ENCODE measurements at places on chromosomes 5 and 9.

- peak; percentile 74 for DNase-seq
Measured at GRCh38 chr5:82396871-82397514, 118.8 kb upstream of the RPS23 start.

DNA sequence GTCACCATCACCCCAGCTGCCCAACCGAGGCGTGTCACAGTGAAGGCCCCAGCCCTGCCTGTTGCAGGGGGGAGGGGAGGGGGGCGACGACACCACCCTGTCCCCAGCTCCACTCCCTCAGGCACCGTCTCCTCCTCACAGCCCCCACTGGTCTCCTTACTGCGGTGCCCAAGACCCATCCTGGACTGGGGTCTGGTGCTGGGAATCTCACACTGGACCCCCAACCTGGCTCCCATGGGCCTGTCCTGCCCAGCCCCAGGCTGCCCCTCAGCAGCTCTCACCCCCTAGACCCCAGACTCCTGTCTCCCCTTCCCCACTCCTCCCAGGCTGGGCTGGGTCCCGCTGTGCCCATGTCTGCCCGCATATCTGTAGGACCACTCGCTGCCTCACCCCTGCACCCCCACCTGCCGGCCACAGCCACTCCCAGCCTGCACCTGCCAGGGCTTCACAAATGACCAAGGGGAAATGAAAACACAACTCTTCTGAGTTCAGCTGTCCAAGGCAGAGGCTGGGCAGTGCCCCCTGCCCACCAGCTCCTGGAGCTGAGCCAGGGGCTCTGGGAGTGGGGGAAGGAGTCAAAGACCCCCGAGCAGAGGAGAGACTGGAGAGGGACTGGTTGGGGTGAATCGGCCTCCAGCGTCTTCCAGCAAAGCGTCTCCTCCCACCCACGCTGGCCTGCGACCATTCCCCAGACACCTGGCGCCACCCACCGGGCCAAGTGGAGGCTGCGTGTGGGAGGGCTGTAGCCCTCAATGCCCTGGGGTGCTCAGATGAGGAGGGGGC lies 32.6 kb upstream of the EGFL7 start:
- peak; percentile 67 for DNase-seq

- no peak for DNase-seq
Measured at GRCh38 chr9:73152543-73152844, 829 bp downstream of the ANXA1 start.

GRCh38 chr9:86731511-86732063 lies 215.7 kb downstream of the GAS1 start:
- DNase-seq: no peak

DNA sequence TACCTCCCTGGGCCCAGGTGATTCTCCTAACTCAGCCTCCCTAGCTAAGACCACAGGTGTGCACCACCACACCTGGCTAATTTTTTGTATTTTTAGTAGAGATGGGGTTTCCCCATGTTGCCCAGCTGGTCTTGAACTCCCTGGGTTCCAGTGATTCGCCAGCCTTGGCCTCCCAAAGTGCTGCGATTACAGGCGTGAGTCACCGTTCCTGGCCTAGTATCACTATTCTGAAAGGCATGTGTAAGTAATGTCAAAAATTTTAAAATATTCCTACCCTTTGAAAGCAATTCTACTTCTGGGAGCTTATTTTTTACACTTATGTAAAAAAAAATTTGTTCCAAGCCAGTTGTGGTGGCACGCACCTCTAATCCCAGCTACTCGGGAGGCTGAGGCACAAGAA lies 27.1 kb upstream of the TLE1 start:
- no peak for DNase-seq

- no peak for DNase-seq
Measured at GRCh38 chr5:93017849-93018248, 563.2 kb downstream of the NR2F1-AS1 start.

- no peak for DNase-seq
Measured at GRCh38 chr9:69090140-69090750, 54.7 kb downstream of the FXN start.

DNA sequence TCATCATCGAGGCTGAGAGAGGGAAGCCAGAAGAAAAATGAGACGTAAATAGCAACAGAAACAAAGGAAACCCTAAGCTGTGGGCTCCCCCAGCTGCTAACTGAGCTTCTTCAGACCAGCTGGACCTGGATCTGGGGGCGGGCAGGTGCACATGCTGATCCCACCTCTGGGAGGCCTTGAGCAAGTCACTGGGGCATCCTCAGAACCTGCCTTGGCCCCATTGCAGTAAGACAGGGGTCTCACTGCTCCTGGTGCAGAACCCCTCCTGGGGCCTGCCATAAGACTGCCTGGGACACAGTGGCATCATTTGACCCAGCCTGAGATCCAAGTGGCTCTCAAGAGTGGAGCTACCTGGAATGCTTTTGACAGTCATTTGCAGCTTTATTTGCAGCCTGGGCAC lies 77.4 kb downstream of the PHF2 start:
- no peak for DNase-seq

DNA sequence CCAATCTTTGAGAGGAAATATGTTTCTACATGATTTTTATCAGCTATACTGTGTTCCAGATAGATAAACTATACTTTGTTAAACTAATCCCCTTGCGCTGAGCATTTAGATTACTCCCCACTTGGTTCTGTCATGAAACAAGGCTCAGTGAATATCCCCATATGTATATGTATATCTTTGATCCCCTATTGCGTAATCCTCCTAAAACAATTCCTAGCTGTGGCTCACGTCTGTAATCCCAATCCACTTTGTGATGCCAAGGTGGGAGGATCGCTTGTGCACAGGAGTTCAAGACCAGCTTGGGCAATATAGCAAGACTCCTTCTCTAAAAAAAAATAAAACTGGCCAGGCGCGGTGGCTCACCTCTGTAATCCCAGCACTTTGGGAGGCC lies 2.7 kb downstream of the PHYHD1 start:
- DNase-seq: no peak

- DNase-seq: no peak
Measured at GRCh38 chr5:54516051-54516655, 1.4 kb upstream of the SNX18 start.

DNA sequence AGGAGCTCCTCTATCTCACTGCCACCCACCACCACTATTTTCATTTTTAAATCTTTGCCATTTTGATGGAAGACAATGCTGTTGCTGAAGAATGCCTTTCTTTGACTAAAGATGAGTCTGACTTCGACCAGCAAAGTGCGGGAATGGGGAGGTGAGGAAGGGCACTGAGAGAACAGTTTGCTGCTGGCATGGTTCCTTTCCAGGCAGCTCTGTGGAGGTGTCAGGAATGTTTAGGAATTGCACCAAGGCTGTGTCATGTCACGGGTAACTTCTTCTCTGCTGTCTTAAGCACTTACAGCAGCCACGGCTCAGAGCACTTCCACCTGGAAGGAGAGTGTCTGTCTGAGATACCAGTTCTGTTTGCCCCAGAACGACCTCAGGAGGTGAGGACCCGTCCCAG lies 41.4 kb upstream of the SHB start:
- no peak for DNase-seq

- DNase-seq: no peak
Measured at GRCh38 chr9:98977813-98978212, 34.1 kb downstream of the COL15A1 start.

GRCh38 chr5:1492757-1493156 lies 31.0 kb downstream of the LPCAT1 start:
- no peak for DNase-seq

DNA sequence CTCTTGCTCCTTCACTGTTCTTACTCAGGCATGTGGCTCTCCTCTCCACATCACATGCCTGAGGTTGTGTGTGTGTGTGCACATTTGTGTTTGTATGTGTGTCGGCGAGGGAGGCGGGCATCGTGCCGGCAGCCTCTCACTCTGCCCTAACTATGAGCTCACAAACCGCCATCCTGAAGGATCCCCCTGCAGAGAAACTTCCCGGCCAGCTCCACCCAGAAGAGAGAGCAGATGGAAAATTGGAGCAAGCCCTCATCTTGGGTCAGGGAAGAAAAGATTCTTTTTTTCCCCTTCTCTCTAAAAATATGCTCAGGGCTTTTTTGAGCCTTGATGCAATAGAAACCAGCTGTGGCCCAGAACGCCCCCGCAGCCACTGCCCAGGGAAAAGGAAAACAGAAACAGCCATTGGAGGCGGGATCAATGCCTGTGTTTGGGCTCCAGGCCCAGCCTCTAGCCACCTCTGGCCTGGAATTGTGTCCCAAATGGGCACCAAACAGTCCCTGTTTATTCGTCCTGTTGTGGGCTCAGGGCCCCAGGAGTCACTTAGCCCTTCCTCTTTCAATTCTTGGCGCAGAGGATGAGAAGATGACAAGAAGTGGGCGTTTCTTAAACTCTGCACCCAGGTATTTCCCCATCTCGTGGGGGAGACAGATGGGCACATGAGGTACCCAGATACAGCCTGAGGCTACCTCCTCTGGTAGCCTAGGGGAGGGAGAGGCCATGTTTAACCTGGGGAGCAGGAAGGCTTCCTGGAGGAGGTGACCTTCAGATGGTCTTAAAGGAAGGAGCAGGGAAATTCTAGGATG lies 151.5 kb downstream of the RGS3 start:
- DNase-seq: peak; percentile 59

DNA sequence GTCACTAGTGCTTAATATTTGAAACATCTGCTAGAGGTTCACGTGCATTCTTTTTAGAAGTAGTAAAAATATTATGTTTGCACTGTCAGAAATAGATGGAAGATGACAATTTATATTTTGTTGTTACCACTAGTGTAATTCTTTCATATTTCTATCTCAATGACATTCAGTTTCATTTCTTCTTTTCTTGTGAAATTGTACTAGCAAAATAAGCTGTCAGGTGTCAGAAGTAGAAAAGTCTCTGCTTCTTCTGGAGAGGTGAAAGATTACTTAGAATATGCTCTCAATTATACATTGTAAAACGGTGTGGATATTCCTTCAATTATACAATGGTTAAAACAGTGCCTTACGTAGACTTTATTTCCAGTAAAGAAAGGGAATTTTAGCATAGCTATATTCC lies 395.4 kb downstream of the CSNK1G3 start:
- no peak for DNase-seq

DNA sequence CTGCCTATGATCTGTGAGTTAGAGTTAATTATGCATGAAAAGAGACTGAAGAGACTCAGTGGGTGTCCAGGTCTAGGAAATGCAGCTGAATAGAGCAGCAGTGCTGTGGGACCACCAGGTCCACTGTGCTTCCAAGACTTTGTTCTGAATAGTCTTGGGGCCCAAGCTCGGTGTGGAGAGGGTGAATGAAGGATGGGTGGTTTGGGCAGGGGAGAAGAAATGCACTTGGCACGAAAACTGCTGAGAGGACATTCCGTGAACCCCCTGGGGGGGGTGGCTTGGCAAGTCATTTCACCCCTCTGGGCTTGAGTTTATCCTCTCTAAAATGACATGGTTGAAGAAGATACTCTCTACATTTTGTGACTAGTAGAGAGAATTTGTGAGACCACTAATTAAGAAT lies 36.0 kb upstream of the GOLPH3 start:
- DNase-seq: no peak

DNA sequence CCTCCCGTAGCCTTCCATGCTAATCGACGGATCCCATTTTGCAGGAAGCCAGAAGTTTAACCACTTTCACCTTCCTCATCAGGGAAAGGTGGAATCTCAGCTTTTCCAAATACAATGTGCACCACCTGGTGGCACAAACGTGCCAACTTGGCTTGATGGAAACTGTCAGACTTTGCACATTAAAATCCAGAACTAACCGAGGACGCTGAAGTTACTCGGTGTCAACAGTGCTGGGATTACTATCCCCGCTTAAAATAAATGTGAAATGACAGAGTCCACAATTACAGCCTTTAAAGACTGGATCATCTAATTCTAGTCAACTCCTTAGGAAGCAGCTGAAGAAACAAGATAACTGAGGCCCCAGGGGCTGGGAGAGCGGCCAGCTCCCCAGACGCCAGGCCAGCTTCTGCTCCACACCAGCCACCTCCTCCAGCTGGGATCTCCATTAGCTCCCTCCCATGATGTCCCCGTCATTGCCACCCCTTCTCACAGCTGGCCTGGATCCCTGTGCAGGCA lies 50.1 kb upstream of the RETREG1 start:
- no peak for DNase-seq

DNA sequence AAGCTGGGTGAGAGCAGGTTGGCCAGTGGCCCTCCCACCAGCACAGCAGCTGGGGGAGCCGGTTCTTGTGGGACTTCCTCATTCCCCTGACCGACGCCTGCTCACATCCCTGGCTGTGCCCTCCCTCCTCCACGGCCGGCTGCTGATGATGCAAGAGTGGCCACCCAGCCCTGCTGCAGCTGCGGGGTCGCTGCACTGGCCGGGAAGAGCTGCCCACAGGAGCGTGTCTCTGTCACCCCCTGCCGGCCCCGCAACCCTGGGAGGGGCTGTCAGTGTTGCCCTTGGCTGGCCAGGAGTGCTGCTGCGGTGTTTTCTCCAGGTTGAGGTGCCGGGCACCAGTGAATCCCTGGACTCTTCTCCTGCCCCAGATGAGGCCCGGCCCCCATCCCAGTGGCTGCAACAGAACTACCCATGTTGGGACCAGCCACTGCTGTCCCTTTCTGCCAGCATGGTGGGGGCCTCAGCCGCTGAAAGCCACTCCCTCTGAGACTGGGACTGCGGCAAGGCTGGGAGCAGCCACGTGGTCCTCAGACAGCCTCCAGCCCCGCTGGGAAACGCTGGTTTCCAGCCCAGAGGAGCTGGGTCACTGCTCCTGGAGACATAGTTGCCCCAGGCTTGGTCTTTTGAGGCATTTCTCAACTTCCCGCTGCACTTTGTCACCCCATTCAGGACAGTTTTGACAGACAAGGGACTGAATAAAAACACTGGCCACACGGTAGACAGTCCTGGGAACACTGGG lies 739 bp downstream of the CARD9 start:
- DNase-seq: peak; percentile 92

GRCh38 chr5:66529182-66529581 lies 67.0 kb upstream of the MAST4 start:
- no peak for DNase-seq

- no peak for DNase-seq
Measured at GRCh38 chr5:171610686-171611085, 174.9 kb upstream of the SMIM23 start.

DNA sequence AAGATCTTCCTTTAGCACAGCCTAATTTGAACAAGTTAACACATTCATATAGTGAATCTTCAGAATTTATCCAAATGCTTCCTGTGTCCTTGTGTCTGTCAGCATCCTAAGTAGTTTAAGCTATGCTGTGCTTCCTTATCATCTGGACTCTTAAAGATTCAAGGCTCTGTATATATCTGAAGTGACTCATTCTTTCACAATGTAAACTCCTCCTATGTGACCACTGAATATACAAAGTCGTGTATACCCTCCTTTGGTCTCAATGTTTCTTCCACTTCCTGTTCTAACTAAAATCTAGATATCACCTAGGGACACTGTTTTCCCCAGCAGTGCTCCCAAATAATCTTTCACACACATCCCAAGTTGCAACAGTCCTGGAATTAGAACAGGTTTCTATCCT lies 935.7 kb upstream of the NUDT12 start:
- DNase-seq: no peak

GRCh38 chr5:135269931-135270421 lies 129.1 kb downstream of the MACROH2A1 start:
- peak; percentile 76 for DNase-seq

GRCh38 chr5:119743927-119744326 lies 114.6 kb downstream of the FAM170A start:
- peak; percentile 5 for DNase-seq

DNA sequence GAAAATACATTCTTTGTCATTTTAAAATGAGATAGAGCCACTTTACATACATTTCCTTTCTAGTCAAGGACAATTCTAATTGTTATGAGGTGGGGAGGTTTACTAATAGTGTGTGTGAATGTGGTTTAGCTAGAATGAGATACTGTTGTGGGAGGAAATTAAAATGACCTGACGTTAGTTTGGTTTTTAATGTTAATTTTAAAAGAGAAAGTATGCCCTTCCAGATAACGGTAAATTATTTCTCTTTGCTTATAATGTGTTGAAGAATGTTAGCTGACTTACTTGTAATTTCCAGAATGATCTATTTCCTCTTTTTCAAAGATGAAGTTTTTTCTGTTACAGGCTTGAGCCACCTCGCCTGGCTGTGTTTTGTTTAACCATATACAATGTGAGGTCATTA lies 1.7 kb upstream of the TAF7 start:
- DNase-seq: no peak

Data from hepatic stellate cell (primary cell).